WERI-Rb-1 (cell line): ENCODE measurements at places on chromosomes 5 and 9.

DNA sequence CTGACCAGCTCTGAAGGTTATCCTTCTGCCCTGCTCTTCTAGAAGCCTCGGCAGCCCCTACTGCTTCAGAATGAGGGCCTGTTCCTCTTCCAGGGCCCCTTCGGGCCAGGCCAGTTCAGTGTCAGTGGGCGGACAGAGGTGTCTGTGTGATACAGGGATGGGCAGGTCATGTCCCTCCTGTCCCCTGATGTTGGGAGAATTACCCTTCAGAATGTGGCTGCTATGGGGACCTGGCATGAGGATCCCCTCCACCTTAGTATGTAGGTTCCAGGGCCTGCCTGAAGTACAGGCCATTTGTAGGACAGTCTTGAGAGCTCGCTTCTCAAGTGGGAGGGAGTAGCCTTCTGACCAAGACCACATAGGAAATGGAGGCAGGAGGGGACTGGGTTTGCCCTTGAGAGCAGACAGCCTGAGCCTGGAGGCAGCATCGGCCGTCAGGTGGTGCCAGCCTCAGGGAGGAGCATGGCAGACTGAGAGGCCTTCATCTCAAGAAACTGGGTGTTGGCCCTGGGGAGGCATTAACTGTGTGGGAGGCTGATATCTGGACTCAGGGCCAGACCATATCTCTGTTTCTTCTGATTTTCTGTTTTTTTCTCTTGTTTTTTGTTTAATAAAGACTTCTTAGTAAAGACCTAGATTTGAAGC is 32.0 kb downstream of the ANGPTL2 start:
- no peak for DNase-seq

GRCh38 chr5:64678374-64678773 is 11.9 kb upstream of the SHISAL2B start:
- DNase-seq = no peak

- no peak for DNase-seq
These were observed 69.5 kb upstream of the RAD23B start for GRCh38 chr9:107213561-107214028.

DNA sequence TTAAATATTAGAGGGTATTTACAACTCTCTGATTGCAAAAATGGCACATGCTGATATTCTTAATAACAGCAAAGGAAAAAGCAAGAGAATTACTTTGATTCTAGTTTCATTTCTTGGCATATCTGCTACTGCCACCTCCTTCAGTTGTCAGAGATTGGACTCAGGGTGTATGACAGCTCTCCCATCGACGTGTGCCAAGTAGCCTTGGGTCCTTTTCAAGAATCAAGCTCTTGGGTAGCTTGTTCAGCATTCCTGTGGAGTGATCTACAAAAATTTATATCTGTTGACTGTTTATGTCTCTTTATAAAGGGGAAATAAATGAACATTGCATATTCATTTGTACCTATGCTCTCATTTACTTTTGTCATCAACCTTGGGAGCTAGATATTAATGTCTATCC is 315.6 kb downstream of the PRR16 start:
- no peak for DNase-seq

DNA sequence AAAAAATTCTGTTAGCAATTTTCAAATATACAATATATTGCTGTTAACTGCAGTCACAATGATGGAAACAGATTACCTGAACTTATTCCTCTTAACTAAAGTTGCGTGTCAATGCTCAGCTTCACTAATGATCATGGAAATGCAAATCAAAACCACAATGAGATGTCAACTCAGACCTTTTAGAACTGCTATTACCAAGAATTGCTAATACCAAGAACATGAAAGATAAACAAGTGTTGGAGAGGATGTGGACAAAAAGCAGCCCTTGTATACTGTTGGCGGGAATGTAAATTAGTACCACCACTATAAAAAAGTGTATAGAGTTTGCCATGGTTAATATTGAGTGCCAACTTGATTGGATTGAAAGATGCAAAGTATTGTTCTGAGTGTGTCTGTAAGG is 1409.7 kb upstream of the CDH18 start:
- no peak for DNase-seq

DNA sequence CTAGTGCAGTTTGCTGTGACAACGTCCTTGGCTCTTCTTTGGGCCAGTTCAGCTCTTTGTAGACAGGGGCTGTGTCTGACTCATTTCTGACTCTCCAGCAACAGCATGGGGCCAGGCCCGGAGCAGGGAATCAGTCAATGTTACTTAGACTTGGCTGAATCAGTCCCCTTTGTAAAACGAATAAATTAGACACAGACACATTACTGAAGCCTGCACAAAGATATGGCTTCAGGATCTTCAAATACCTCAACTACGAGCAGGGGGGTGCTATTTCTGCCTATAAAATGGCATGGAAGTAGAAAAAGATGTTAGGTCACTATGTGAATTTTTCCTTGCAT is 204.7 kb downstream of the TTLL11 start:
- DNase-seq = no peak

GRCh38 chr5:39521098-39521860 is 96.5 kb upstream of the DAB2 start:
- no peak for DNase-seq

- no peak for DNase-seq
These were observed 492.5 kb downstream of the ACTL7B start for GRCh38 chr9:108363311-108363710.

DNA sequence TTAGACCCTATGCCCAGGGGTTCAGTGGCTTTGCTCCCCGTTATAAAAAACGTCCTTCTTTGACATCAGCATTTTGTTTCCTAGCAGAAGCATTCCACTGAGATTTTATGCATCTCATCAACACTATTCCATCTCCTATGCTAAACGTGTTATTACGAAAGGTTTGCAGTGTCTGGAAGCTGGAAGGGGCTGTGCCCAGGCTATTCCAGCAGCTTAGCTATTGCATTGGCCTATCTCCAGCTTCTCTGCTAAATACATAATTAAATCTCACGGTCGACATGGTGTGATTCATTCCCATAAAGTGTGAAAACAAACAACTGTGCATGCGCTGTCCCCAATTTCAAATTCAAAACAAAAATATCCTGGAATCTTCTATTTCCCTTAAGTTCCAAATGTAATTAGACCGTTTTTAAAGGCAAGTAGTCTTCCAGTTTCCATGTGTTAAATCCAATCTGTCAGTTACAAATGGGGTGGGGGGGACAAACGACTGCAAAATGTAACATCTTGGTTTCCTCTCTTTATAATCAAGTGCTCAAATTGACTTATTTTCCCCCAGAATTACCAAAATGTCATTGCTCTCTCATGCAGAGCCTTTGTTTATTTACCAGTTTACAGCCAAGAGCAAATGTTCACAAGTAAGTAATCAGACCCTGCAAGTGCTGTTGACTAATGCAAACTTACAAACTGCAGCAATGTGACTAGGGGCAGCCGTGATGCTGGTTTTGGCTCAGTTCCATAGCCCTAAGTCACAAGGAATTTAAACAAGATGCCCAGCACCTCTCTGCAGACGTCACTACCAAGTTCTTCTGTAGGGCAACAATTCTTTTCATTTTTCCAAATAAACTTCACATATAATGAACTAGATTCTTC is 212.3 kb upstream of the RORB start:
- DNase-seq = no peak

DNA sequence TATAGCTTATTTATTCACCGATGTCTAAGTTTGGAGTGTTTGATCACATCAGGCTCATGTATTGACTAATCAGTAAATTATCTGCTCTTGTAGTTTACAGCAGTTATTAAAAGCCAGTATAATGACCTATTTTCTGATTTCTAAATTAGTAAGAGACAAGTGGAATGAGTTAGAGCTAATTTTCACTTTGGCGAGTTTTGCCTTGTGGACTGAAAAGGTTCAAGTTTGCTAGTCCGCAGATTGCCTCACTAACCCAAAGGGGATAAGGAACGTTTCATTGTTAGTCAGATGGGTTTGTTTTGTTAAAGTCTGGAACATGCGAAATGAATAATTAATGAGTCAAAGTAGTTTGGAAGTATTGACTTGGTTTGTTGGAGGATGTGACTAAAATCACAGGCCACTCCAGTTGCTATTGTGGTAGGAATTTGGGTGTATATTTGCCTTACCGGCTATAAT is 40.1 kb downstream of the SMARCA2 start:
- DNase-seq = no peak

- DNase-seq = no peak
These were observed 375.1 kb upstream of the ACTBL2 start for GRCh38 chr5:57857696-57858095.

DNA sequence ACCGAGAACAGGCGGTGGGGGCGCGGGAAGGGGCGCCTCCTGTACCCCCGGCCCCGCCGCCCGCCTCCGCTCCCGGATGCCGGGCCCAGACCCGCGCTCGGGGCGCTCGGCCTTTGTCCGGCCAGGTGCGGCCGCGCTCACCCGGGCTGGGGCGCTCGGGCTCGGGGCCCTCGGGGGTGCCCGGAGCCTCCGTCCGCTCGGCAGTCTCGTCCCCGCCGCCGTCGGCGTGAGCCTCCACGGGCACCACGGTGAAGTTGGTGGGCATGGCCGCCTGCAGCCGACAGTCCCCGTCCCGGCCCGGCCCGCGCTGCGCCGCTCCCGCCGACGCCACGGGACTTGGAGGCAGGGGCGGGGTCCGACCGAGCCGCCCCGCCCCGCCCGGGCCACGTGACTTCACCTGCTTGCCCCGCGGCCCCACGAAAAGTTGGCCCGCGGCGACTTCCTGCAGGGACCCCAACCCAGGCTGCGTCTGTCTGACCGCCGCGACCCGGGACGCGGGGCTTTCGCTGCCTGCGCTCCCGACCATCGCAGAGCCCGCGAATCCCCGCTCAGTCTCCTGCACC is at the start of gene SLC12A7:
Gene SLC12A7, minus strand, starts transcription at position 337 of the 563 bp plus-strand sequence. Its CDS starts 72 bp downstream, at position 265.
- DNase-seq = peak; percentile 75

DNA sequence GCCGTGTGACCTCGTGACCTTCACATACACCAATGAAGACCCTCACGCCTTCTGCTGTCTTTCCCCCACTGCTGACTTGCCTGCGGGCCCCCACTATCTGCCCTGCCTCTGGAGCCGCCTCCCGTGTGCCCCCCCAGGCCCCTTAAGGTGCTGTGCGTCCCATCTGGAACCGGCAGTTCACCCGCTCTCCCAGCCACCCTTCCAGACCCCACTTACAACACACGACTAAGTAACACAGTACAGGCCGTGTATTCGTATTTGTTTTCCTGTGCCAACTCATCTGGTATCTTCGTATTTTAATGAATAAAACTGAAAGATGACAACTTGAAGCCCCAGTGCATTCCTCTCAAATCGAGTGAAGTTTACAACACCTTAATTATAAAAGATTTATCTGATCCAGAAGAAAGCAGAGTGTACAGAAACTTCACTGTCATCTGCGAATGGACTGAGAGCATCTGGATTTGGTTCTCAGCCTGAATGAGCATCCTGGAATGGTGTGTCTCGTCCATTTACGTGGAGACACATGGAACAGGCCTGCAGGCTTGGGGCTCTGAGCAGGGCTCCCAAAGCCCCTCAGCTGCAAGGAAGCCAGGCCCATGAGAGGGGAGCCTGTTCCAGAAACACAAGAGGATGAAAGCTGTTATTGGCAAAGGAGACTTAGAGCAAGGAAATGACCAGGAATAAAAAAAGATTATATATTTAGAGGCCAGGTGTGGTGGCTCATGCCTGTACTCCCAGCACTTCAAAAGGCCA is 21.9 kb upstream of the TERT start:
- peak; percentile 6 for DNase-seq

GRCh38 chr9:30172206-30172605 is 2212.2 kb upstream of the ACO1 start:
- DNase-seq = no peak

GRCh38 chr5:100772006-100772405 is 131.1 kb downstream of the ST8SIA4 start:
- no peak for DNase-seq

DNA sequence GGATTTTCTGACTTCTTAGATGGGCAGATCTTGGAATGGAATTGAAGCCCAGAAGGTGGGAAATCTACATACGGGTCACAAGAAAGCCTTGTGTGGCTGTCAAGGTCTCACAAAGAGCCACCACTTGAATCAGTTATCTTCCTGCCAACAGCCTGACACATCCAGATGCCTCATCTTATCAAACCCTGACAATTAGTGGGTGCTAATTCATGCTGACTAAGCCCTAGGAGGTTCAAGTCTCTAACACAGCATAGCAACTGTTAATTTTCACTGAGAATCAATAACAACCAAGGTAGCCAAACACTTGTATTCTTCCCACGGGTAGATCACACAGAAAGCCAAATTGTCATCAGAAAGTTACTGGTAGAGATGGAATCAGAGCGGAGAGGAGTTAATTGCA is 222.2 kb downstream of the TMEM167A start:
- DNase-seq = no peak

GRCh38 chr9:108910914-108911313 is 23.0 kb downstream of the ELP1 start:
- no peak for DNase-seq

GRCh38 chr5:134608555-134608954 is 24.1 kb downstream of the SAR1B start:
- DNase-seq = no peak

DNA sequence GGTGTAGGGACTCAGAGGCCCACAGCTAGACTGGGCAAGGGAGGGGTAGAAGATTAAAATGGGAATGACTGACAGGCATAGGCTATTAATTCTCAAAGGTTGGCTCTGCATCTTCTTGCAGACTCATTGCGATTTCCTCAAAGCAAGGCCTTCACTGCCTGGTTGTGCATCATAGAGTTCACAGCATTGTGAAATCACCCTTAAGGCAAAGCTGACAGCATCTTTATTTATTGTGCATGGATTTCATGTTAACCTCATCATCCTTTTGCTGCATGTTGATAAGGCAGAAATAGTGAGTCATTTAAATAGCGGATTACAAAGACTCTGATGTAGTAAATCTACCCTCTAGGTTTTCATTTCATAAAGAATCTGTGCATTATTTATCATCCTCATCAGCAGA is 13.6 kb upstream of the PALM2AKAP2 start:
- no peak for DNase-seq

GRCh38 chr5:87770016-87770570 is 357.4 kb upstream of the CCNH start:
- DNase-seq = no peak

- DNase-seq = no peak
These were observed 625 bp upstream of the UBLCP1 start for GRCh38 chr5:159262472-159262858.

- no peak for DNase-seq
These were observed 16.9 kb downstream of the MED27 start for GRCh38 chr9:132062806-132063205.

GRCh38 chr9:30534896-30535295 is 1849.5 kb upstream of the ACO1 start:
- DNase-seq = no peak

- no peak for DNase-seq
These were observed 247.9 kb upstream of the TRPC7 start for GRCh38 chr5:136613230-136613629.

DNA sequence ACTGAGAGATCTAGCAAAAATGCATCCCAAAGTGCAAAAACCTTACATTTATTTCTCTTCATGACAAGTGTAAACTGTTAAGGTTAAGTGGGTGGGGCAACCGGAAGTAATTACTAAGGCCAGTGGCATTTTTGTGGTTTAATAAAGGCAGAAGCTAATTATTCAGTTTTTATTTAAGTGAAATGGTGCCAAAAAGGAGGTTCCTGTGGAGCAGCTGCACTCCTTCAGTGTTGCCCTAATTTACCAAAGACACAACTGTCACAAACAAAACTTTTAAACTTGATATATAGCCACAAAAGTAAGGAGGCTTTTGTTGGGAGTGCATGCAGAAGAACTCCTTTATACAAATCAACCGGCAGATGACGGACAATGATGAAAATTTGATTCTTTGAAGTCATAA is 81.6 kb downstream of the NDUFS4 start:
- no peak for DNase-seq
